Activated CD8-positive, alpha-beta memory T cell treated with anti-CD3 and anti-CD28 coated beads for 4 hours (primary cell): ENCODE measurements at places on chromosomes 6 and 20.

GRCh38 chr20:36097337-36098151 lies 57.0 kb upstream of the EPB41L1 start:
- no peak for DNase-seq

DNA sequence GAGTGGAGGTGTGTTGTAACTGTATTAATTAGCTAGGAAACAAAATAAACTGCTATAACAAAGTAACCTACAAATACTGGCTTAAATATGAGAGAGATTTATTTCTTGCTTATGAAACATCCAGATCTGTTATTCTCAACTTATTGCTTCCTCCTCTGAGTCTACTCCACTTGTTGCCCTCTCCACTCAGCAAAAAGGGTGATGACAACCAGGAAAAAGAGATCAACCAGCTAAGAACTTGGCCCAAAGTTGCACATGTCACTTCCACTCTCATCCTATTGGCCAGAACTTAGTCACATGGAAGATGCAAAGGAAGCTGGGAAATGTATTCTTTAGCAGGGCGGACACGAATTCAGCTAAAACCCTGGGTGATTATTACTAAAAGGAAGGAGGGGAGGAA lies 5.2 kb upstream of the TP53RK start:
- DNase-seq = no peak

GRCh38 chr20:24597051-24597450 lies 127.6 kb downstream of the SYNDIG1 start:
- no peak for DNase-seq

DNA sequence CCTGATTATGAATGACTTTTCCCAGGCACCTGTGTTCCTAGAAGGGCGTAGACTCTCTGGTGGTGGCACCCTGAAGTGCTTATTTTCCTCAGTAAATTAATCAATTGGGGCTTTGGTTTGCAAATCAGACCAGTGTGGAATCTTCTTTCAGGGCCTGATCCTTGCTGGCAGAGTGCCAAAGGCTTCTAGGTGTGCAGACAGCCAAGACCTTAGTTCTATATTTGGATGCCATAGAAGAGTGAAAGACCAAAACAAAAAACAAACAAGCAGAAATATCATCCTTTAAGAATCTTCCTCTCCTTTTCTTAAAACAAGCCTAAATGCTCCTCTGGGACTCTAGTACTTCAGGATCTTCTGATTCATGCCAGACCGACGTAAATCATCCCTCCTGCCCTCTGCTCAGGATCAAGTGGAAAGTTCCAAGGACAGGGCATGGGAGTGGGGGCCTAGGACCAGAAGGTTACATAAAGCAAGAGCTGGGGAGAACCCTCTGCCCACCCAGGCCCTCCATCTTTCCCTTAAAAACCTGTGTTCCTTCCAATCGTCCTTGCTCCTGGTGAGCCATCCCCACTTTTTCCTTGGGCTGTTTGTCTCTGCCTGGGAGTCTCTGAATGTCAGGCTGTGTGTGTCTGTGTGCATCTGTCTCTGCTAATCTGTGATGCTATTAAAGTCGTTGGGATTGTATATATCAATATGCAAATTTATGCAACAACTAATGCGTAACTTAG lies 70.5 kb upstream of the MYLIP start:
- DNase-seq = no peak

DNA sequence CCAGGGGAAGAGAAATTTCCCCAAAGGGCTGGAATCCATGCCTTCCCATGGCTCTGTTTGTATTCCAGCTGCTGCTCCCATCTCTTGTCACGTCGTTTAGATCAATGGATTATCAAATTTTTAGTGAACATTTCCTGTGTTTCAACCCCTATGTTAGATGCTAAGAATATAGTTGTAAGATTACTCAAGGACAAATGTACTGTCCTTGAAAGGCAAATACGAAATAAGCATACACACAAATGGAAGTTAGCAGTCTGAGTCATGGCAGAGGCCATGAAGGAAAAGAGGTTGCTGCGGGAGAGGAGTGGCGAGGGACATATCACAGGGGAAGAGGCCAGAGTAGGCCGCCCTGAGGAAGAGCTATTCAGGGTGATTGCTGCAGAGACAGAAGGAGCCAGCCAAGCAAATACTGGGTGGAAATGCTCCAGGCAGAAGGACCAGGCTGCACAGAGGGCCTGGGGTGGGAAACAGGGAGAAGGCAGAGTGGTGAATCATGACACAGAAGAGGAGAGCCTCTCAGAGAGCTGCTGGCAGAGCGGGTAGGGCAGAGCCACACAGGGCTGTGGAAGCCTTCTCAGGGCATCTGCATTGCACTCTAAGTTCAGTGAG lies 219.2 kb upstream of the LRFN2 start:
- no peak for DNase-seq

DNA sequence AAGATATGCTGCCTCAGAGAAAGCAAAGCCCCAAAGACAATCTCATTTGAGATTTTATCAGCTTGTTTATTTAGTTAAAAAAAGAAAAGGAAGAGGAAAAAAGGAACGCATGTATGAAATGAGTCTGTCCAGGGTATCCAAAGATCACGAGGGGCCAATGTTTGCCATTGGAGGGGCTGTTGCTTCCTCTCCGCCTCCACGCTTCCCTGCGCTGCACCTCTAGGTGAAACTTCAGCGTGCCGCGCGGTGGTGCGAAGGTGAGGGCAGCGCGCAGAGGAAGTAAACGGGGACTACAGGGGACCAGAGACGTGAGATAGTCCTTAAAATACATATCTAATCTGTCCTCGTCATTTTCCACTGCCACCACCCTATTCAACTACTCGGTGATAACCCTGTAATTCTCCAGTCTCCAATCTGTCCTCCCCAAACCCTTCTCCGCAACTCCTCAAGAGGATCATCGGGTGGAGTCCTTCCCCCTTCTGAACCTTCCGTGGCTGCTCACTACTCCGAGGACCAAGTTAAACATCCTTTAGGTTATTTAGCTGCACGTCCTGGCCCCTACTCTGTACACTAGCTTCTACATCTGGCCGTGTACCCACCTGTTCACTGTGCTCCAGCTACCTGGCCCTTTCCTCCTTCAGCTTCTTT lies 1.1 kb upstream of the DCBLD1 start:
- DNase-seq = no peak

DNA sequence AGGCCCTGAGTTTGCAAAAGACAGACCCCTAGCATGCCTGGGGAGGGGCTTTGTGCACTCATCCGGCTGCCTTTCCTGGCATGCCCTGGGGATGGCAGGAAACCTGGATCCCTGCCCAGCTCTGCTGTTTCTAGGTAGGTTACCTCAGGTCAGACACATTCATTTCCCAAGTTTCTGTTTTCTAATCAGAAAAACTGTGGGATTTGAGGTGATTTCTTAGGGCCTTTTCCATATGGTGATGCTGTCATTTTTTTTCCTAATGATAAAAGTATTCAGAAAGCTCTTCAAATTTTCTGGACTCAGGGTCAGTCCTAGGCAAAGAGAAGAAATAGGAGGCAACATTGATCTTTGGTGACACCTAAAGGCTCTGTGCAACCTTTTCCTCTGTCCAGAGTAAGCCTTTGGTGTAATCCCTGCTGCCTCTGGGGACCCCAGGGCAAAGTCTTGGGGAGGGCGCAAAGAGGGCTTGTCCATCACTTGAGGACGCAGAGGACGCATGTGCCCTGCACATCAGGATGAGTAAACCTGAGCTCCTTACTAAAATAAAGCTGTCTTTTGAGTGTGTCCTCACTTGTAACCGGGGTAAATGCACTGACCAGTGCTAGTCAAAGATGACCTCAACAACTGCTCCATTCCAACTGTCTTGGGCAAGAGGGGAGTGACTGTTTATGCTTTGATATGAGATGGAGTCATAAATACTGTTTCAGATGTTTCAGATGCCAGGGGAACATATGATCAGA lies 13.5 kb upstream of the TRAM2 start:
- DNase-seq = no peak

DNA sequence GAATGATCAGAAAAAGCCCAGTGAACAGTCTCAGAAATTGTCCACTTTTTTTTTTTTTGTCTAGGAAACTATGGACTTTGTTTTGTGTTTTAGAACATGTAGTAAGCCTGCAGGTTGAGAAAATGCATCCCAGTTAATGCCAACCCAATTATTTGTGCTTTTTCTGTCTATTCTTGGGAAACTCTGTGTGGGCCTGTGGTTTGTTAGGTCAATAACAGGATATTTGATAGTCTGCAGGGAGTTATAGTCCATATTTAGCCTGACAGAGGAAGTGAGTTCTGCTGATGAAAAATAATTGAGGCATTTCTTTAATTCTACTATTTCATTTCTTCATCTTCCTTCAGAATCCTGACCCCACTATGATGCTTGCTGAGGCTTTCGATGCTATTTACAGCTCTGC lies 154.0 kb upstream of the LAMP5 start:
- no peak for DNase-seq

GRCh38 chr20:57224641-57225138 lies 41.8 kb downstream of the BMP7 start:
- DNase-seq = no peak

DNA sequence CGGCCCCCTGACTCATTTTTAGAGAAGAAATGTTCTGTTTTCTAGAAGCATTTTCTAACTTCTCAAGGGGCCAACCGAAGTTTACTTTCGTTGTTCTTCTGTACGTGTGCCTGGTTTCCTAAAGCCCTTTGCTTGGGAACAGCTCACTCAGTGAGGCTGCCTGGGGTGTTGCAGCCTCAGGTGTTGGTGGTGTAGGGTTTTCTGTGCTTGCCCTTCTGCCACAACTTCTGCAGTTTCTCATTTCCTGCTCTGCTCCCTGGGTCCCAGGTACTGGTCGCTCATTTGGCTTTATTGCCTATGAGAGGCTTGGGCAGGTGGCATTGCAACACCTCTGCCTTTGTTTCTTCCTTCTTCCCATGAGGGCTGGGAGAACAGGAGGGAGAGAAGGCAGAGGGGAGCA lies 278.3 kb downstream of the SOX4 start:
- no peak for DNase-seq

DNA sequence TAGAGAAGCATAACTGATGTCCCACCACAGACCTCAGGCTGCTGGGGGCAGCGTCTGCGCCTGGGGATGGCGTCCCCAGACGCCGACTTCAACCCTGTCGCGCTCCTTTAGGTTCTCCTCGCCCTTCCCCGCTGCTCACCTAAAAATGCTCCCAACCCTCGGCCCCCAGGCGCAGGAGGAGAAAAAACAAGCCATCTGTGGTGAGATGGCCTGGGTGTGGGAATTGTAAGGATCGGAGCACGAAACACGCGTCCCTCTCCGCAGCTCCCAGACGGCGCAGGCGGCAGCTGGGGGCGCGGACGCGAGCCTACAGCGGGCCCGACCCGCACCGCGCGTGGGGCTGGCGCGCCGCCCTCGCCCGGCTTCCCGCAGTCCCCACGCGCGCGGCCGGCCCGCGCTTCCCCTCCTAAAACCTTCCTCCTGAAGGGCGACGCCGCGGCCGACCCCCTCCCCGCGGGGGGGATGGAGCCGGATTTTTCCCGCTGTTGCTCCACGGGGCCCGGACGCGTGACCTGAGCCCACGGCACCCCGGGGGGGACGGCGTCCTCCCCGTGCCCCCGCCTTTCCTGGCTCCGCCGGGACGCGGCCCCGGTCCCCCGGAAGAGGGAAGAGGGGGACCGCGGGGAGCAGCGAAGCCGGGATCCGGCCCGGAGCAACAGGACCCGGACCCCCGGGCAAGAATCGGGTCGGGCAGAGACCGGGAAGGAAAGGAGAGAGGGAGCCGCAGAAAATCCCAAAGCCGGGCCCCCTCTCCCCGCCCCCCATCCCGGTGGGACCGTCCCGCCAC lies 611 bp downstream of the EPB41L2 start:
- DNase-seq = no peak

DNA sequence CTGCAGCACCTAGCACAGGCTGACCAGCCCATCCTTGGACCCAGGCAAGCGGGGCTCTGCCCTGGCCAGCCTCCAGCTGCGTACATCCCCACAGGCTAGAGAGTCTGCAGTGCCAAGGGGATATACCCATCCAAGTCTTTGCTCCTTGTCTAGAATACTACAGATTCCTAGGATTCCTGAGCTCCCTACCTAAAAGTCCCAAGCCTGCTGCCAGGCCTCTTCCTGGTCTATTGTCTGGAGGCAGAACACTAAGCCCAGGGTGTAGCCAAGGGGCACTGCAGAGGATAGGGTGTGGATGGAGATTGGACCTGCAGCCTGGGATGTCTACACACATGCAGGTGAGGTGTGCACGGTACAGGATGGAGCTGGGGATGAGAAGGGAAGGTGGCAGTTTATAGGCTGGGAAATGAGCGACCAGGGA lies 90.0 kb upstream of the SIRPA start:
- DNase-seq = no peak

GRCh38 chr6:98054453-98054852 lies 771.4 kb upstream of the MMS22L start:
- no peak for DNase-seq

DNA sequence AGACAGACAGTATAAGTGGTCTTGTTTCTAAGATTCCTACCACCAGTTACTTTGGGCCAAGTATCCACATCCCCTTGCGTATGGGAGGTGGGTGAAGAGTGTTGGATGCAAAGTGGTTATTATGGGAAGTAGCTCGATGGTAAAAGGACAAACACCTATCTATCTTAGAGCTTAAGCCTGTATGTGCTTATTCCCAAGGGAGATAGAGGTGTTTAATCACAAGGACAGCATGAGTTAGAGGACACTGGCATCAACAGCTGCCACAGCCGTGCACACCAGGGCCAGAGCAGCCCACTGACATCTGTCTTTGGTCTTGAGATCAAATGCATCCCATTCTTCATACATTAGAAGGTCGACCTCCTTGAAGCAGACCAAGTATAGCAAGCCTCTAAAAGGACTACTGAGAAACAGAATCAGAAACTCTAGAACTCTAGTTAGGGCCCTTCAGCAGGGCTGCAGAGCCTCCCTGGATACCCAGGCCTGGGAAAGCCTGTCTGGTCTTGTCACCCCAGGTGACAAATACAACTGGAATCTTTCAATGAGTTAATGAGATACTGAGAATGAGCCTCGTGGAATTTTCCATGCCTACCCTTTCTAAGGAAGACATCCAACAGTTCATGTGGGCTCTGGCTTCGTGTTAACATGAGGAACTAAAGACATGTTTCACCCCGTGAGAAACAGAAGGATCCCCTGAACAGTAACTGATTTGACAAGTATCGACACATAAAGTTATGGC lies 28.7 kb downstream of the TXNDC5 start:
- DNase-seq = no peak

DNA sequence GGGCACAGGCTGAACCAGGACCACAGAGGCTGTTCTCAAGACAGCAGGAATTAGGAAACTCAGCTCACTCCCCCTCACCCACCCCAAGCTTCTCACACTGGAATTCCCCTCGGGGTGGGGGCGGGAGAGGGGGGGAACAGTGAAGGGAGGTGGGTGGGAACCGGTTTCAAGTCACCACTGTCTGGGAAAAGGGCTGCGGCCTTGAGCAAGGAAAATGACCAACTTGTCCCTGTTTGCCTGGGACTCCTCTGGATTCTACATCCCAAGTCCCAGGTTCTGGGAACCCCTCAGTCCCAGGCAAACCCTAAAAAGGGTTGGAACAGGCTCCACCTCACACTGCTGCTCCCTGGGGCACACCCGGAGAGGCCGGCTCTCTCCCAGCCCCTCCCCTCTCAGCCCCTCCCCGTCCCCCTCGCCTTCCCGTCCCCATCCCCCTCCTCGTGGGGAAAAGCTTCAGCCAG lies 230.7 kb downstream of the TFAP2C start:
- no peak for DNase-seq

- DNase-seq = no peak
Observed at GRCh38 chr6:54285595-54285994, 22.6 kb upstream of the TINAG start.
